ENCODE measurements at places on chromosomes 5 and 9. TPM values are rescaled to one million over a fixed set of nuclear protein-coding genes. Genes with fewer than 3 reads are reported as not detected.

DNA sequence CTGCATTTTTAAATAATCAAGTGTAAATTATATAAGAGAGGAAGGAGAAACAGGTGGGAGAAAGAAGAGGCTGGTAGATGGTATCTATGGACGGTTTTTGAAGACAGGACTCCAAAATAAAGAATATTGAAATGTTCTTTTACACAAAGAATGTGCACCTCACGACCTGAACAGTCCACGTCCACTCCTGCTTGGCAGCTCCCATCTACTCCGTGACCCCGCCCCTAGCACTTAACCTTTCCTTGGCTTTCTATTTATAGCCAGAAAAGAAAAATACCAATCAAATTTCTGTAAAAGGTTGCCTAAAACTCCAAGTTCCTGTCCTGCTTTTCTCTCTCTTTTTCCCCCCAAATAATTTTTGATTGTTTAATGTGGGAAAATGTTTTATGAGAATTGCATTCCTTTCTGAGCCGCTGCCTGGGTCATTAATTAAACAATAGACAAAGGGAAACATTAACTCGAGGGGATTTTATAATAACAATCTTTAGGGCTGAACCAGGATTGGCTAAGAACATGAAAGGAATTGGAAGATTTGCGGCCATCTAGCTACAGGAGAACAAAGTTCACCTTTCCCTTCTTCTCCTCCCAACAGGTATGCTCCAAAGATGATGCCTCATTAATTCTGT, 173.6 kb upstream of the MAP3K1 start:
- H3K27me3 ChIP-seq, result peaks cover 3% of the 10 kb centered on the region
- no peak overlapping the region for H3K27ac ChIP-seq

DNA sequence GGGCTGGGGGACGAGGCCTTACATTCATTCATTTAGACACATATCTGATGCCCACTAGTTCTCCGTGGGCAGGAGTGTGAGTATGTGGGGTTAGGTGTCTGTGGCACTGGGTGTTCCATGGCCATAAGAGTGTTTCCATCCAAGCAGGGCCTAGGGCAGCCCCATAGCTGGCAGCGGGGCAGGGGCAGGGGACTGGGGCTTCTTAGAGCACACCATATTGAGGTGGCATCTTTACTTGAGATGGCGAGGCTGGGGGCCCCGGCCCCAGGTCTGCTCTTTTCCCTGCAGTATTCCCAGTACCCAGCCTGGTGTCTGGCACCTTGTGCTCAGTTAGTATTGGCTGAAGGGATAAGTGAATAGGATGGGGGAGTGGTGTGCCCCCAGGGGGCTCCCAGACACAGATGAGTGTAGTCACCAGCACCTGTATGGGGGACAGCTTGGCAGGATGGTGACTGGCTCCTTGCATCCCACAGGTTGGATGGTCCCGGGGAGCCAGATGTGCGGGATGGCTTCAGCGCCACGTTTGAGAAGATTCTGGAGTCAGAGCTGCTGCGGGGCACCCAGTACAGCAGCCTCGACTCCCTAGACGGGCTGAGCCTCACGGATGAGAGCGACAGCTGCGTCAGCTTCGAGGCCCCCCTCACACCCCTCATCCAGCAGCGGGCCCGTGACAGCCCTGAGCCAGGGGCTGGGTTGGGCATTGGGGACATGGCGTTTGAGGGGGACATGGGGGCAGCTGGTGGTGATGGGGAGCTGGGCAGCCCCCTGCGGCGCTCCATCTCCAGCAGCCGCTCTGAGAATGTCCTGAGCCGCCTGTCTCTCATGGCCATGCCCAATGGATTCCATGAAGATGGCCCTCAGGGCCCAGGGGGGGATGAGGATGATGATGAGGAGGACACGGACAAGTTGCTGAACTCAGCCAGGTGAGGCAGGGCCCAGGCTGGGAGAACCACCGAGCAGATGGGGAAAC, 17.5 kb downstream of the PSD2 start:
- no peaks in the 10 kb centered on the region for H3K4me1 ChIP-seq
- peak; percentile 68 for DNase-seq
- no peaks in the 10 kb centered on the region for H3K36me3 ChIP-seq
- no peak overlapping the region for H3K27ac ChIP-seq
- H3K27me3 ChIP-seq, result no peaks in the 10 kb centered on the region
- H3K4me3 ChIP-seq, result no peak overlapping the region

The FGF1 gene
- 2.9 TPM for total RNA-seq

DNA sequence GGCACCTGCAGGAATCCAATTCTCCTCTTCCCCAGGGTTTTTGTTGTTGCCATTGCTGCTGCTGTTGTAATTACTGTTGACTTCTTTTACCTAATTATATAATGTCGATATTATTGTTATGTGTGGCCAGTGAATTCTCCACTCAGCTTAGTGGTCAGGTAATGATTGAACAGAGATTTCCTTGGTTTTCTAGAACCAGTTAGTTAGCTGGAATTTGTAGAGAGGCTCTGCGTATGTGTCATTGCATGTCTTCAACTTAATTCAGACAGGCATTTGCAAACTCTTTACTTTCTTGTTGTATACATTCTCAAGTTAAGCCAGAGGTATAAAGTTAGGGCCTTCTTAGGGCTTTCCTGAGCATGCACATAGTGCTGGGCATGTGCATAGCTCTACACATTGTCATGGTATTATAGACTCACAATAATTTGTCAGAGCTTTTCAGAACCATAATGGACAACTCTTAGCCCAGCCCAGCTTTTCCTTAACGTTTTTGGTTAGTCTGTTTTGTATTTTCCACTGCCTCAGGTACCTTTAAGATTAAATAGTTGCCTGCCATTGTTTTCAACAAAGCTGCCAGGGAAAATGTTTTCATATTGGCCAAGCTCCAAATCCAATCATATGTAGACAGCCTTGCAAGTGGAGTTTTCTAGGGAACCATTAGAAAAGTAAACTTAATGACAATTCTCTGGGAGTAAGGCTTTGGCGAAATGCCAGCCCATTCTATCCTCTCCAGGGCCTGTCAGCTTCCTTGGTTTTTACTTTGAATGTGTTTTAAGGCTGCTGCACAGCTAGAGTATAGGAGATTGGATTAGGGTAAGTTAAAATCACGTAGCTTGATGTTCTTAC, 68.1 kb downstream of the UBE2R2 start:
- no peak overlapping the region for H3K4me3 ChIP-seq
- peaks cover 5% of the 10 kb centered on the region for H3K36me3 ChIP-seq
- H3K27ac ChIP-seq, result no peak overlapping the region
- H3K4me1 ChIP-seq, result peaks cover 14% of the 10 kb centered on the region

GRCh38 chr5:158485604-158486081, 614.1 kb downstream of the EBF1 start:
- no peak overlapping the region for H3K4me3 ChIP-seq
- H3K36me3 ChIP-seq, result no peaks in the 10 kb centered on the region
- no peaks in the 10 kb centered on the region for H3K4me1 ChIP-seq
- H3K27ac ChIP-seq, result no peak overlapping the region

DNA sequence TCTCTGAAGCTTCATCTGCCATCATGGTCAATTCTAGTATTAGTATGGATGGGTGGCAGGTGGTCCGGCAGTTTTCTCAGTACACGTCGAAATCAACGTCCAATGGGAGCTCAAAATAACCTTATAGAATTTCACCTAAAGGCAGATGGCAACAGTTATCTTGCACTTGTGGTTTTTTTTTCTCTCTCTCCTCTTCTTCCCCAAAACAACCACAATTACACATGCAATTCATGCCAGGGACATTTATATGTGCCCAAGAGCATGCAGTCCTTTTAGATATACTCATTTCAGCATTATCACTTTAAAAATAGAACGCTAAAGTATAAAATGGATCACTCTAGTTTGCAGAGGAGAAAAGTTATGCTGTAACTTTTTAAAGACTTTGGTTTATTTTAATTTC, 1428.9 kb upstream of the WWC1 start:
- H3K27me3 ChIP-seq, result no peaks in the 10 kb centered on the region
- DNase-seq, result no peak
- H3K27ac ChIP-seq, result no peak overlapping the region
- no peaks in the 10 kb centered on the region for H3K36me3 ChIP-seq
- H3K4me1 ChIP-seq, result no peaks in the 10 kb centered on the region

DNA sequence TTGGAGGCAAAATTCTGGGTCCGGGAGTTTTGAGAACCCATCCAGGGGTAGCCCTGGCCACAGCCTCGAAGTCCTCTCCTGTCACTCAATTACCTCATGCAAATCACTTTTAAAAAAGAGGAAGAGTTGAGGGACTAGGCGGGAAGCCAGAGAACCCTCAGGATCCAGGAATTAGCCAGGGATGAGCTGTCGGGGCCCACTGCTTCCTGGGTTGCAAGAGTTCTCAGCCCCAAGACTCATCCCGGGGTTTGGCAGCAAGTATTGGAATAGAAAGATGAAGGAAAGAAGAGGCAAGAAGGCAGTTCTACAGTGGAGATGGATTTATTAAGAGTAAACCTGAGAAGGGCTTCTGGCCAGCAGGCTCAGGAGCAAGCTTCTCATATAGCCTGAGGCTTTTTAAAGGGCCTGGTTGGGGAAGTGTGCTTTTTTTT, 25.6 kb downstream of the C9orf50 start:
- no peaks in the 10 kb centered on the region for H3K27me3 ChIP-seq
- H3K4me1 ChIP-seq, result peaks cover 25% of the 10 kb centered on the region
- DNase-seq, result peak; percentile 88
- H3K27ac ChIP-seq, result no peak overlapping the region
- H3K36me3 ChIP-seq, result no peaks in the 10 kb centered on the region

The MLANA gene
- total RNA-seq, result under 0.01 TPM

Data from osteoblast (primary cell).